ENCODE measurements at places on chromosomes 2 and 18.
A peak's percentile ranks its signal among the peaks of the same experiment; 100 is the strongest.

DNA sequence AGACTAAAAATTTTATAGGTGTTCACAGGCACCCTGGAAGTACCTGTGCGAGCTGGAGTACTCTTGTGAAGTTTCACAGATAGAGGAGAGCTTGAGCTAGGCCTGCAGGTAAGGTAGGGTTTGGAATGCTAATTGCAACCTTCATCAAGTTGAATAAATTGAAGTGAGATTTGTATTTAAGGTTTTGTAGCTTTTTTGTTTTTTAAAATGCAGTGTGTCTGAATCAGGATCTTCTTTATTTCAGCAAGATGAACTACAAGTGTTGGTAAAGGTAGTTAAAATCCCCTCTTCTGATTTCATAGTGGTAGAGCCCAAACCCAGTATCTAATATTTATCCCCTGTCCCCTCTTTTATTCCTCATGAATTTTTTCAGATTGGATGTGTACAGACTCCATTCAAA is 45.5 kb downstream of the MGAT5 start:
- no peak for DNase-seq

GRCh38 chr2:231293163-231293562 is 94.7 kb downstream of the ARMC9 start:
- DNase-seq = no peak

DNA sequence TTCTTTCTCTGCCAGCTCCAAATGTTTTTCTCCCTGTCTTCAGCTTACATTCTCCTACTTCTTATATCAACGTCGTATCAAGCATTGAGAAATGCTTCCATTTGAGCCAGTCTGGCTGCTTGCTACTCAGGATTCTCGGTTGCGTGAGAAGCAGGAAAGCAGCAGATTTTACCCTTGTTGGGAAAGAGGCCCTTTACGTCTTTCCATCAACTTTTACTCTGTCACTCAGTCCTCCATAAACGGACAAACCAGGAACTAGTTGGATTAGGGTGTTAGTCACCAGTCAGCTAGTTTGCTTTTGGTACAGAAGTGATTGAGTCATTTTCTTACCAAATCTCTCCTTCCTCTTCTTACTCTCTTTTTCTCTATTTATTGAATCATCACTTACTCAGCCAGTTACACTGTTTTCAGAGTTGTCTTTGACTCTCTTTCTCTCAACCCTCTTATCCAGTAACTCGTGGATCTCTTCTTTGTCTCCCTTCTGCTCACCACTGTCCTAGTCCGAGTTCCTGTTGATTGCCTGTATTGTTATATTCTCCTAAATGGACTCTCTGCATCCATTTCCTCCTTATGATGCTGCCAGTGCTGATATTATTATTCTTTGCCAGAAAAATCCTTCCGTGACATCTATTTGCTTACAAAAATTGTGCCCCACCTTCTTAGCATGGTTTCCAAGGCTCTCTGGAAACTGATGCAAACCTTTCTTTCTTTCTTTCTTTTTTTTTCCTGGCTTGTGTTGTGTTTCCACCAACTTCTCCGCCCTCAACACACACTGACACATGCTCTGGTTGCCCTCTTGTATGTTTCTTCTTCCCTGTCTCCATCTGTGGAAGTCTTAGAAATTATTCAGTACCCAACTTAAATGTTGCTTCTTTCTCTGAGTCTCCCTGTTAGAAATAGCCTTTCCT is 61.5 kb downstream of the VRK2 start:
- DNase-seq = no peak

GRCh38 chr2:226561962-226562361 is 237.7 kb downstream of the IRS1 start:
- DNase-seq = no peak

- no peak for DNase-seq
Measured at GRCh38 chr2:241064008-241064801, 37.9 kb downstream of the MTERF4 start.

- no peak for DNase-seq
Measured at GRCh38 chr2:152247337-152247695, 71.8 kb upstream of the STAM2 start.

DNA sequence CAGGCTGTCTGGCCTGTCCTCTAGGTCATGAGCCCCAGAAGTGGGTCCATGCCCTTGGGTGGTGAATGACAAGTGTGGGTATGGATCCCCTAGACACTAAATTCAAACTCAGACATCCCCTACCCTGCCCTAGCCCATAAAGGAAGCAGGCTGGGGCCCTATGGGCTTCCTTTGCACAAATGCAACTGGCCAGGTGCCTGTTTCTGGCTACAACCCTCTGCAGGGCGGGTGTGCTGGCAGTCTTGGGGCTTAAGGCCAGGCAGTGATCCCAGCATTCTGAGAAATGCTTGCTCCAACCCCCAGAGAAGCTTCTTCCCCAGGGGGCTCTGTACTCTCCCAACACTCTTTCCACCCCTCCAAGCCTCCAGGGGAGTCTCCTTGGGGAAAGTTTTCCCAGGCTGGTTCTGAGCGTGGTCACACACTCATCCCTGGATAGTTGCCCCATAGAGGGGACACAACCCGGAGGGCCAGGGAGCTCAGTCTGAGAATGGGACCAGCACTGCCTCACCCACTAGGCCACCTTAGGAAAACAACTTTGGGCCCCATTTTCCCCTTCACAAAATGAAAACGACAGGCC is 16.6 kb upstream of the ASPRV1 start:
- DNase-seq = no peak

DNA sequence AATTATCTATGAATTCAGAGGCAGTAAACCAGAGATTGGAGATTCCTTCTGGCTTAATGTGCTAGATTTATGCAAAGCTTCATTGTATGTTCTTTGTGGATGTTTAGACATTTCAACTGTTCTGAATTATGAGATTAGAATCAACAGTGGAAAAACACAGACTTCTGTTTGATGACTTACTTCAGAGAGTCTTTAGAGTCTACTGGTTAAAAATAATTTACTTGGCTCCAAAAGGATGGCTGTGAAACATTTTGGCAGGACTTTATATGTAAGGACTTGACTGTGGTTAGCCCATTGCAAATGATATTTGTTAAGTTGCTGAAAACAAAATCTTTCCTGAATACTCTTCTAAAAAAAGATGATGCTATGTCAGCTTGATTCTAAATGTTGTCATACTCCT is 25.5 kb upstream of the LRRC30 start:
- no peak for DNase-seq

- no peak for DNase-seq
Measured at GRCh38 chr2:169069341-169069740, at the start of gene DHRS9. Gene DHRS9, plus strand, starts transcription at chr2:169069563. Its CDS starts 12,019 bp downstream, at chr2:169081582.

DNA sequence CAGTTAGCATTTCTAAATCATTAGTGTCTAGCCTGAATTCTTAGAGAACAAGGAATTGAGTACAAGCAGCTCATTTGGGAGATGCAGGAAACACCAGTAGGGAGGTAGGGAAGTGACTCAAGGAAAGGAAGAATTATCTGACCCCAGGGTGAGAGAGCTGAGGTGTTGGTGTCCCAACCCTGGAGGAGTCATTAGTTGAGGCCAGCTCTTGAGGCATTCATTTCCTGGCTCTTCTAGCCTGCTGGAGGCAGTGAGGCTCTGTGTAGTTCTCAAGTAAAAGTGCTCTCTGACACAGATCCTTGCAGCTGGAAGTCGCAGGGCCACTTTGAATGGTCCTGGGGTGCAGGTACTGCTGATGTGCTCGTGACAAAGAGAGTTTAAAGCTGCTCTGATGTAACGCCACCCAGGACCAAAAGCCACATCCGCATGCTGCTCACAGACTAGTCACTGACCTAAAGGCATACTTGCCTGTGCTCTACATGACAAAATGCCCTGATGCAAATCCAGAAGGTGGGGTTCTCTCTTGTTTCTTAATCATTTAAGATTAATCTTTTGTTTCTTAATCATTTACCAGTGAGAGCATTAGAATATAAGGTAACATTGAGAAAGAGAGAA is 299.5 kb upstream of the LYPD1 start:
- DNase-seq = no peak

GRCh38 chr2:224565452-224566035 is 19.6 kb downstream of the CUL3 start:
- DNase-seq = no peak

- no peak for DNase-seq
Measured at GRCh38 chr2:191217580-191217979, 27.6 kb upstream of the MYO1B start.

- DNase-seq = no peak
Measured at GRCh38 chr18:78994531-78994930, 14.9 kb downstream of the SALL3 start.

GRCh38 chr2:100741880-100742276 is 78.1 kb upstream of the NPAS2 start:
- DNase-seq = no peak

- DNase-seq = no peak
Measured at GRCh38 chr2:26170795-26171194, 2.1 kb upstream of the GAREM2 start.

DNA sequence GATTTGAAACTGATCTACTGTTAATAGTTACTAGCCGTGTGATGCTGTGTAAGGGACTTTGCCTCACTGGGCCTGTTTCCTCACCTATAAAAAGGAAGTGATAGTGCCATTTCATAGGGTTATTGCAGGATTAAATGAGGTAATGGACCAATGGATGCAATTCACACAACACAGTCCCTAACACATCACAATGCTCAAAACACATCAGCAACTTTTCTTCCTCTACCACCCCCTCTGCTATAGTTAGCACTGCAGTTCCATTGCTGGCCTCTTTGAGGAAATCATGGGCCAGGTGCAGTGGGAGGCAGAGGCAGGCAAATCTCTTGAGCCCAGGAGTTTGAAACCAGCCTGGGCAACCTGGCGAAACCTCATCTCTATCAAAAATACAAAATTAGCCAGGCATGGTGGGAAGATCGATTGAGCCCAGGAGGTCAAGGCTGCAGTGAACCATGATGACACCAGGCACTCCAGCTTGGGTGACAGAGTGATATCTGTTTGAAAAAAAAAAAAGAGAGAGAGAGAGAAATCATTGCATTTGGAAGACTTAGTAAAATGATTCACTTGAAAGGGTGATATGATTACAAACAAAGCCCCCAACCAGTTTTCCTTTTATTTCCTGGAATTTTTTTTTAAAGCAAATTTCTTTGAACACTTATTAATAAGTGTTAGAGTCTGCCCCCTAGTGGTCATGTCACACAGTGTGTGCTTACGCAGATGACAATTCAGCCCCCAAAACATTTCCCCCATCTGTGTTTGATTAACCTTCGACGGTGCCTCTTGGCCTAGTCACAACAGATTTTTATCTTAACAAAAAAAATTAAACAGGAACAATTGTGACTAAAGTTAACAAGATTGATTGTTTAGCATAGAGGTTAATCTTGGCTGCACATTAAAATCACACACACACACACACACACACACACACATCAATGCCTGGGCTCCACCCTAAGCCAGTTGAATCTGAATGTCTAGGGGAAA is 88.6 kb upstream of the BCL11A start:
- peak; percentile 3 for DNase-seq

- DNase-seq = no peak
Measured at GRCh38 chr18:58569490-58569911, 59.4 kb downstream of the ALPK2 start.

GRCh38 chr2:184339966-184340365 is 258.4 kb upstream of the ZNF804A start:
- no peak for DNase-seq

DNA sequence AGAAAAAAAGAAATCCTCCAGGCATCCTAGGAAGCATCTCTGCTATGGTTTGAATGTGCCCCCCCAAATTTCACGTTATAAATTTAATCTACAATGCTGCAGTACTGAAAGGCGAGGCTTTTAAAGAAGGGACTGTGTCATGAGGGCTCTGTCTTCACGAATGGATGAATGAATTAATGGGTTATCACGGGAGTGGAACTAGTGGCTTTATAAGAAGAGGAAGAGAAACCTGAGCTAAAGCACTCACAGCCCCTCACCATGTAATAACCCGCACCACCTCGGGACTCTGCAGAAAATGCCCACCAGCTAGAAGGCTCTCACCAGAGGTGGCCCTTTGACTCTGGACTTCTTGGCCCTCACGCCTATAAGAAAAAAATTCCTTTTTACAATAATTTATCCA is 27.6 kb downstream of the RNU4ATAC start:
- DNase-seq = no peak

- DNase-seq = no peak
Measured at GRCh38 chr2:28658369-28658768, 93.3 kb upstream of the PPP1CB start.

DNA sequence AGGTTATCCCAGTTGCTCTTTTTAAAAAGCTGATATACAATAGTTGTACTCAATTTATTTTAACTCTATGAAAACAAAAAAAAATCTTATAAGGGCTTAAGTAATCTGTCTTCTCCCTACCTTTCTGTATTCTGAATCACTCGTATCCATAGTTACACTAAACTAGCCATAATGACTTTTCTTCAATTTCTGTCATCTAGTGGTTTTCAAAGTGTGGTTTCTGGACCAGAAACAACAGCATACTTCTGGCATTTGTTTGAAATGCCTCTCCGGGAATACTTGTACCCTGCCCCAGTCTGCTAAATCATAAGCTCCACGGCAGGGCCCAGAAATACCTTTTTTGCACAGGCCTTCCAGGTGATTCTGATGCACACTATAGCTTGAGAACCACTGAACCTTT is 253.6 kb downstream of the LRRTM4 start:
- DNase-seq = no peak

DNA sequence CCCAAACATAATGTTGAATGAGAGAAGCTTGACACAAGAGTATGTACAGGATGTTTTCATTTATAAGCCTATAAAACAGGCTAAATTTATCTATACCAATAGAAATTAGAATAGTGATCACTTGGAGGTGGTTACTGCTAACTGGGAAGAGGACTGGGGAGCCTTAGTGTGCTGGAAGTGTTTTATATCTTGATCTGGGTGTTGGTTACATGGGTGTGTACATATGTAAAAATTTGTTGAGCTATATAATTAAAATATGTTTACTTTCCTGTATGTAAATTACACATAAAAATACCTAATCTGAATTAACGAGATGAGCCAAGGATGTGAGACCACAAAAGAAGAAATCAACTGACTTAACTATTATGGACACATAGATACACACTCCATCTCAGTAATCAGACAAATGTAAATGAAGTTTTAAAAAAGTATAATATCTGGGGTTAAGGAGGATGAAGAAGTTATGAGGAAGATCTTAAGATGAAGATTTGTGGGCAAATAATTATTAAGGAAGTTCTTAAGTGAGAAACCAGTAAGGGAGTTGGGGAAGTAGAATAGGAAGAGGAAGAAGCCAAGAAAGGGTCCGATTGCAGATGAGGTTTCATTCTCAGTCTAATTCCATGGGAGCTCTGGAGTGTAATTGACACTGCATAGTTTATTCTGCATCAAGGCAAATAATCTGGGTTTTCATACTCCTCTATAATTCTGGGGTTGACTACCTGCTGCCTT is 32.3 kb upstream of the NABP1 start:
- DNase-seq = peak; percentile 32

GRCh38 chr2:68448671-68449653 is 18.1 kb downstream of the FBXO48 start:
- DNase-seq = no peak

DNA sequence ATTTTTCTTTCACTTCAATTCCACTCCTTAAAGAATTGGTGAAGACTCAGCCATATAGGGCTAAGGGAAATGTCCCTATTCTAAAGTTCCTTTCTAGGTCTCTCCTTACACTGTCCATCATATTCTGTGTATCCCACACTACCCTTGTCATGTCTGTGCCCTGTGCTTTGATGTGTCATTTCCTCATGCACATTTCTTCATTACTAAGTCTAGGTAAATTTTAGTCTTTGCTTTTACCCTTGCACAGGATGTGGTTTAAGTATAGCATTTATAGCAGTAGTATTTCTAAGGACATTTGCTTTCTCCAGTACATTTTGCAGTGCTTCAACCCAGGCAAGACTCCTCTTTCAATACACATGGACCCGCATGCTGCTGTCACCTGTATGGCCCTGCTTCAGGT is 221.5 kb upstream of the ACVR2A start:
- DNase-seq = no peak

- DNase-seq = no peak
Measured at GRCh38 chr18:1917569-1917968, 653.7 kb downstream of the METTL4 start.
